ENCODE measurements at places on chromosomes 13 and 19. TPM values are rescaled to one million over a fixed set of nuclear protein-coding genes. Genes with fewer than 3 reads are reported as not detected.

EDDM13 gene
- total RNA-seq = not detected

PSG11 gene
- total RNA-seq = not detected

GRCh38 chr13:83825676-83826075, 56.6 kb downstream of the SLITRK1 start:
- no peak overlapping the region for H3K27ac ChIP-seq
- no peak overlapping the region for H3K4me3 ChIP-seq
- DNase-seq = no peak

GRCh38 chr13:53048880-53049279, 20.3 kb downstream of the OLFM4 start:
- no peaks in the 10 kb centered on the region for H3K4me1 ChIP-seq
- H3K27me3 ChIP-seq = no peaks in the 10 kb centered on the region
- no peaks in the 10 kb centered on the region for H3K36me3 ChIP-seq

CGB2 gene
- not detected for total RNA-seq

LNX2 gene
- total RNA-seq = 10.0 TPM

DNA sequence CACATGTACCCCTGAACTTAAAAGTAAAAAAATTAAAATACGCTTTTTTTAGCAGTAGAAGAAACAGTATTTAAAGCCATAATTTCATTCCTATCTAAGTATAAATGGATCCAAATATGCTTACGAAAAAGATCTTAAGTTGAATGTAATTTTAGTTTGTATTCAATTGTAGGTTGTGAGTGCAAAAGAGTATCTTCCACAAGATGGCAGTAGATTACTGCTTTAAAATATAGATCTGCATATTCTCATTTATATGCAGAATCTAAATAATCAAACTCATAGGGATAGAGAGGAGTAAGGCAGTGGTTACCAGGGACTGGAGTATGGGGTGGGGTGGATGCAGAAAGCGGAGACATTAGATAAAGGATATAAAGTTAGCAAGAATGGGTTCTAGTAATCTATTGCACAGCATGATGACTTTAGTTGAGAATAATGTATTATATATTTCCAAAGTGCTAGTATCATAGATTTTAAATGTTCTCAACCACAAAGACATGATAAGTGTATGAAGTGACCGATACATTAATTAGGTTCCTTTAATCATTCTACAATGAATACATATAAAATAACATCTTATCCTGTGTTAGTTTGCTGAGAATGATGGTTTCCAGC, 14.2 kb downstream of the OR7A17 start:
- no peak overlapping the region for H3K27ac ChIP-seq
- no peak for DNase-seq
- no peak overlapping the region for H3K4me3 ChIP-seq
- no peaks in the 10 kb centered on the region for H3K4me1 ChIP-seq

- H3K27me3 ChIP-seq = no peaks in the 10 kb centered on the region
- H3K4me1 ChIP-seq = no peaks in the 10 kb centered on the region
- no peak overlapping the region for H3K4me3 ChIP-seq
- no peak for DNase-seq
Measured at GRCh38 chr13:47747901-47748300, 253.2 kb downstream of the SUCLA2 start.

- H3K4me3 ChIP-seq = no peak overlapping the region
- H3K36me3 ChIP-seq = peaks cover 100% of the 10 kb centered on the region
- H3K27me3 ChIP-seq = no peaks in the 10 kb centered on the region
- no peaks in the 10 kb centered on the region for H3K4me1 ChIP-seq
Measured at GRCh38 chr19:45059258-45059965, 16.9 kb downstream of the ZNF296 start.

- no peaks in the 10 kb centered on the region for H3K4me1 ChIP-seq
- no peak overlapping the region for H3K27ac ChIP-seq
- no peaks in the 10 kb centered on the region for H3K27me3 ChIP-seq
Measured at GRCh38 chr19:33235269-33235995, 9.8 kb upstream of the SLC7A10 start.

GRCh38 chr13:47499358-47500150, 501.5 kb downstream of the SUCLA2 start:
- DNase-seq = no peak
- H3K4me1 ChIP-seq = no peaks in the 10 kb centered on the region
- no peaks in the 10 kb centered on the region for H3K27me3 ChIP-seq
- H3K27ac ChIP-seq = peak overlapping the region; percentile 9
- H3K4me3 ChIP-seq = no peak overlapping the region

ZNF541 gene
- total RNA-seq = 0.25 TPM

GRCh38 chr19:9645472-9645871, 24.4 kb upstream of the ZNF561 start:
- H3K27me3 ChIP-seq = no peaks in the 10 kb centered on the region
- H3K4me1 ChIP-seq = no peaks in the 10 kb centered on the region
- H3K27ac ChIP-seq = no peak overlapping the region
- H3K36me3 ChIP-seq = peaks cover 2% of the 10 kb centered on the region

CEACAM1 gene
- 1.0 TPM for total RNA-seq

RASGRP4 gene
- total RNA-seq = 0.89 TPM

AMER2 gene
- total RNA-seq = 0.04 TPM

DNA sequence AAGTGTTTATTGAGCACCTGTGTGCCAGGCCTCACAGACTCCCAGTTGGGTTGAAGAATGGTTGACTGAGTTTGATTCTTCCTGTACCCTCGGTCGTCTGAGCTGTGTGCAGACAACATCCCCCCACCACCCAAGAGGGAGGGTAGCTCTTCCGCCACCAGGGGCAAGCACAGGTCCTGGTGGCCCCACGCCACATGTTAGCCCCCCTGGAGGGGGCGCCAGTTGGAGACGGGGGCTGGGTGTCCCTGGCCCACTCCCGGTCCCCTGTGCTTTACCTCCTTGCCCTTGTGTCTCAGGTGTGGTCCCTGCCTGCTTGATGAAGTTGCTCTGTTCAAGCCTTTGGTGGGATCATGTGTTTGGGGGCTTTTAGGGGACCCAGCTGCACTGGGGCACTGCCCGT, 27.2 kb downstream of the COLGALT1 start:
- H3K36me3 ChIP-seq = peaks cover 7% of the 10 kb centered on the region
- H3K4me1 ChIP-seq = no peaks in the 10 kb centered on the region
- DNase-seq = no peak

GRCh38 chr13:109274188-109274821, 512.1 kb downstream of the IRS2 start:
- H3K27me3 ChIP-seq = no peaks in the 10 kb centered on the region
- no peak for DNase-seq
- no peaks in the 10 kb centered on the region for H3K36me3 ChIP-seq

GARIN5A gene
- 1.2 TPM for total RNA-seq

- H3K4me1 ChIP-seq = no peaks in the 10 kb centered on the region
- no peak for DNase-seq
- H3K27me3 ChIP-seq = no peaks in the 10 kb centered on the region
Measured at GRCh38 chr13:71886880-71887279, 19.9 kb upstream of the DACH1 start.

- H3K4me1 ChIP-seq = no peaks in the 10 kb centered on the region
- no peak overlapping the region for H3K27ac ChIP-seq
- no peak for DNase-seq
- no peaks in the 10 kb centered on the region for H3K36me3 ChIP-seq
- no peaks in the 10 kb centered on the region for H3K27me3 ChIP-seq
Measured at GRCh38 chr13:43776006-43776405, 10.8 kb downstream of the ENOX1 start.

DNA sequence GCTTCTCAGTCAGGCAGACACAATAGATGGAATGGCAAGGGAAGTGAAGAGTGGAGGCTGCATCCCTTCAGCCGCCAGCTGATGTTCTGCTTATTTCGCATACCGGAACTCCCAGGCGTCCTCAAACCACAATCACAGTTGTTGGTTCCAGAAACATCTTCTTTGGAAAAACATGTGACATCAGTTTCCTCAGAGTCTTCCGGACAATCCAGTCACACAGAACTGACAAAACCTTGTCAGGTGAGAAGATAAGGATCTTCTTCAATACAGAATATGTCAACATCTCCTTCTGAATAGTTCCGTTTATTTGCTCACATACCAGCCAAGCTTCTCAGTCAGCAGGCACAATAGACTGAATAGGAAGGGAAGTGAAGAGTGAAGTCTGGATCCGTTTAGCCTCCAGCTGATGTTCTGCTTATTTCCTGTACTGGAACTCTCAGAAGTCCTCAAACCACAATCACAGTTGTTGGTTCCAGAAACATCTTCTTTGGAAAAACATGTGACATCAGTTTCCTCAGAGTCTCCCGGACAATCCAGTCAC, 45.1 kb upstream of the CEACAM21 start:
- no peak for DNase-seq
- no peaks in the 10 kb centered on the region for H3K27me3 ChIP-seq
- peaks cover 5% of the 10 kb centered on the region for H3K4me1 ChIP-seq
- H3K27ac ChIP-seq = peak overlapping the region; percentile 75
- H3K36me3 ChIP-seq = no peaks in the 10 kb centered on the region
- H3K4me3 ChIP-seq = peak overlapping the region; percentile 45

DNA sequence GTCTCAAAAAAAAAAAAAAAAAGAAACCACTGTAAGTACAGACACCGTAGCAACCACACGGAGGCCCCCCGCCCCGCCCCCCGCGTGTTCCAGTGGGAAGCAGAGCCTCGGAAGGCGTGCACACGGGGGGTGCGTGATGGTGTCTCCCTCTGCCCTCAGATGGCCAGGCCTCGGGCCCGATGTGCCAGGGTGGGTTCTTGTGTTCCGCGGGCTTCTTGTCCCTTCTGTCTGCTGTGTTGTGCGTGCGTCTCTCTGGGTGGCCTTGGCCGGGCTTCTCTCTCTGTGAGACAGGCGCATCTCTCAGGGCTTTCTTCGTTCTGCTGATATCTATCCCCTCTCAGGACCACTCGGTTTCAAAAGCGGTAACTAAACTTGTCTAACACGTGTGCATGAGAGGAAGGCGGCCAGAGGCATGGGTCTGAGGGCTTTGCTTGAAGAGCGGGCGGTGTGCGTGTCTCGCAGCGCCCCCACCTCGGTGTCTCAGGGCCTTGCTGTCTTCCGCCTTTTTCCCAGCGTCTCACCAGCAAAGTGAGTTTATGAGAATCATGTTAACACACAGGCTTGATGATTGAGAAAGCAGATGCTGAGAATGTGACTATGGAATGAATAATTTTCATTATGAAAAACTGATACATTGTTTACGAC, 12.6 kb downstream of the ATP11A start:
- peaks cover 20% of the 10 kb centered on the region for H3K4me1 ChIP-seq
- DNase-seq = no peak
- H3K36me3 ChIP-seq = no peaks in the 10 kb centered on the region
- no peak overlapping the region for H3K4me3 ChIP-seq
- no peak overlapping the region for H3K27ac ChIP-seq

CGB8 gene
- not detected for total RNA-seq

DNA sequence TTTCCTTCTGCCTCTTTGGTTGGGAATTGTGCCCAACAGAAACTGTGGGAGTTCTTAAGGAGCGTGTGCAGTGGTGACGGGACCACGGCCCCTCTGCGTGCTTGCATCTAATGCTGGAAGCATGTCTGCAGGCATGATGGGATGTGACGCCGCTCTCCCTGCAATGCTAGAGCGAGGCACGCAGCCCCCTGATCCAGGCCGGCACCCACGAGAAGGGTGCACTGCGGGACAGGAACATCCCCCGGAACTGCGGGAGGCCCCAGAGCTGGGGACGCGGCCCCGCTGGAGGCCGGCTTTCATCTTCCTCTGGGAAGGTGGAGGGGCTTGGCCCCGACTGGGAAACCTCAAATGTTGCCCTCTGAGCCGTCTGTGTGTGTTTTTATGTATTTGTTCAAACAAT, 32.7 kb downstream of the TMEM255B start:
- no peaks in the 10 kb centered on the region for H3K36me3 ChIP-seq
- H3K27me3 ChIP-seq = peaks cover 27% of the 10 kb centered on the region
- H3K4me1 ChIP-seq = no peaks in the 10 kb centered on the region
- H3K4me3 ChIP-seq = no peak overlapping the region
- H3K27ac ChIP-seq = no peak overlapping the region

IRGC gene
- not detected for total RNA-seq

- DNase-seq = no peak
- peak overlapping the region; percentile 99 for H3K4me3 ChIP-seq
- peak overlapping the region; percentile 94 for H3K27ac ChIP-seq
- no peaks in the 10 kb centered on the region for H3K27me3 ChIP-seq
- H3K4me1 ChIP-seq = peaks cover 37% of the 10 kb centered on the region
Measured at GRCh38 chr19:48617146-48617937, 1.6 kb downstream of the RPL18 start.

DNA sequence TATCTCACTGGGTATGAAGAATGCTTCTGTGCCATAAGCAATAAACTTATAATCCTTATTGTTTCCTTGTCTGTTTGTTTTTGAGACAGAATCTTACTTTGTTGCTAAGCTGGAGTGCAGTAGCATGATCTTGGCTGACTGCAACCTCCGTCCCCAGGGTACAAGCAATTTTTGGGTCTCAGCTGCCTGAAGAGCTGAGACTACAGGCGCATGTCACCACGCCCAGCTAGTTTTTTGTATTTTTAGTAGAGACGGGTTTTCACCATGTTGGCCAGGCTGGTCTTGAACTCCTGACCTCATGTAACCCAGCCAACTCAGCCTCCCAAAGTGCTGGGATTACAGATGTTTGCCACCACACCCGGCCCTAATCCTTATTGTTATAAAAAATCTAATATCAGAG, 112.5 kb downstream of the MYO16 start:
- no peak for DNase-seq
- H3K36me3 ChIP-seq = no peaks in the 10 kb centered on the region
- H3K4me1 ChIP-seq = no peaks in the 10 kb centered on the region
- no peak overlapping the region for H3K27ac ChIP-seq
- H3K27me3 ChIP-seq = no peaks in the 10 kb centered on the region
- no peak overlapping the region for H3K4me3 ChIP-seq

Data from psoas muscle (tissue), 8 donors.